Smooth muscle cell of the brain vasculature (primary cell): ENCODE measurements at places on chromosomes 7 and 10.

DNA sequence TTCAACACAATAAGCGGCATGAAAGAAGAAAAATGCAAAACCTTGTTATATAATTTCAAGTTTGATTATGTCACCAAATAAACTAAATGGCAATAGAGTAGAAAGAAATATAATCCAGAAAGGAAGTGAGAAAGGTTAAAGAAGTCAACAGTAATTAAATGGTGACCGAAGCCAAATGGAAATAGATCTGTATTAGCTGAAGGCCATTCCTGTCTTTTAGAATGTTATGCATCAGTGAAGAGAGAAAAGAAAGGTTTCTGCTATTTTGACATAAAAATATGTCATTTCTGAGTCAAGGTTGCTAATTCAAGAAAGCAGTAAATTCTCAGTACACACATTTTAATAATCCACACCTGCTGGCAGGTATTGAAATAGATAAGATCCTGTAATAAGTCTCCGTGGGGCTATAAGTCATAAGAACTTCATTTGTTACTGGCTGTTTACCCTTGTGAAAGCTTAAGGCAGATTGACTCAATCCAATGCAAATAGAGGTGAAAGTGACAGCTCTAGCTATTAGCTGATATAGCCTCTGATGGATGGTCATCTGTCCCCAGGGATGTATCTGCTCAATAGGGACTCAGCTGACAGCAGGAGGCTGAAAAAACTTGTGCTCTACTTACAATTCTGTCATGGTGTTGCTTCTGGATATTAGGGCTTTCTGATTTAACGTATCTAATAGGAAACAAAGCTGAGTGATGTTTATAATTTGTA, 152.1 kb downstream of the FZD1 start:
- DNase-seq = no peak

DNA sequence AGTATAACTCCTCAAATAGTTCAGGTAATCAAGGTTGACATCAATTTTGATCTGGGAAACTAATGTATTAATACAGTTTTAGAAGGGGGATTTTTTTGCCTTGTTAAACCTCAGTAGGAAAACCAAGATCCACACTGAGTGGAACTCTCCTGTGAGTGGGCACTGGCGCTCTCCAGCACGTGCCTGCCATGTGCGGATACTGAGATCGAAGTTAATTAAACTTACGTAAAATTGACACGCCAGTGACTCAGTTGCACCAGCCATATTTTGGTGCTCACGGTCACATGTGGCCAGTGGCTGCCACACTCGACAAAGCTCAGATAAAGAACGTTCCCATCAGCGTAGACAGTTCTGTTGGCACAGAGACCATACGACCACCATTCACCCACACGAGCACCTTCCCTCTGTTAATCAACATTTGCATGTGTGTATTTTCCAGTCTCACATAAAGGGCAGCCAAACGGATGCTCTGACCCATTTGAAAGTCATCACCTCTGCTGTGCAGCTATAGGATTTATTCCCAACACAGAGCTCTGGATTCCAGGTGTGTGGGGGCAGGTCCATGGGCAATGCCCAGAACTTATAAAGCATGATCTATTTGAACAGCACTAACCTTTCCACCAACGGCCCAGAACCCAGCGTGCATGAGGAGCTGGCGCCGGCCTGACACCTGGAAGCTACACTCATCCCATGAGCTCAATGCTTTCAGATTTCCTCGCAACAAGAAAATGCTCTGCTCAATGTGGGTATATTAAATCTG, 77.7 kb downstream of the VIPR2 start:
- no peak for DNase-seq

DNA sequence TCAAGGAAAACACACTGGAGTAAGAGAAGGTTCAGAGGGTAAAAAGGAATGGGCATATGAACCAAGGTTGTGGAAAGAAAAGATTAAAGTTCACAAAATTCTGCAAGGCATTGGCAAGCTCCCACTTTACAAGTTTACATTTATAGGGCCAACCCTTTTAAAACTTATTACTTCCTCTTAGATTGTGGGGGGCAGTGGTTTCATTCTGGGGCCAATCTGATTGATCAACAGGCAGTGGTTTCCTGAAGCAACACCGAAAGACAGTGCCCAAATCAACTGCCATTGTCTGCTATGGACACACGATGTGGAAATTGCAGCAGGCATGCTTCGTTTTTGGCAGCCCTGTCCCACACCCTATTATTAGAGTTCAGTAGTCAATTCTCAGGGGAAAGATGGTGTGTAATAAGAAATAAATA, 154.0 kb downstream of the SGMS1 start:
- no peak for DNase-seq

GRCh38 chr10:114103284-114103683, 59.6 kb downstream of the ADRB1 start:
- DNase-seq = peak; percentile 54

GRCh38 chr7:27031289-27032172, 64.3 kb downstream of the HOXA1 start:
- DNase-seq = no peak

- no peak for DNase-seq
These were observed 45.1 kb upstream of the SEPTIN7 start for GRCh38 chr7:35755711-35756110.

- DNase-seq = no peak
These were observed 402.2 kb downstream of the DNAJB6 start for GRCh38 chr7:157739031-157739430.
